ENCODE measurements at places on chromosomes 2 and 18.
A peak's percentile ranks its signal among the peaks of the same experiment; 100 is the strongest.

DNA sequence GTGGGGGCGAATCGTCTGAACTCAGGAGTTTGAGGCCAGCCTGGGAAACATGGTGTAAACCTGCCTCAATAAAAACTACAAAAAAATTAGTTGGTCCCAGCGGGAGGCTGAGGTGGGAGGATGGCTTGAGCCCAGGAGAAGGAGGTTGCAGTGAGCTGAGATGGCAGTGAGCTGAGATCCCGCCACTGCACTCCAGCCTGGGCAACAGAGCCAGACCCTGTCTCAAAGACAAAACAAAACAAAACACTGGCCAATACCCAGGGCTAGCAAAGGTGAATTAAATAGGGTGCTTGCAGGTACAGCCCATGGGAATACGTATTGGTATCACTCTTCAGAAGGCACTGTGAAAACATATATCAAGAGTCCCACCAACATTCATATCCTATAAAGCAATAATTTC lies 7.0 kb downstream of the ITSN2 start:
- DNase-seq = no peak

DNA sequence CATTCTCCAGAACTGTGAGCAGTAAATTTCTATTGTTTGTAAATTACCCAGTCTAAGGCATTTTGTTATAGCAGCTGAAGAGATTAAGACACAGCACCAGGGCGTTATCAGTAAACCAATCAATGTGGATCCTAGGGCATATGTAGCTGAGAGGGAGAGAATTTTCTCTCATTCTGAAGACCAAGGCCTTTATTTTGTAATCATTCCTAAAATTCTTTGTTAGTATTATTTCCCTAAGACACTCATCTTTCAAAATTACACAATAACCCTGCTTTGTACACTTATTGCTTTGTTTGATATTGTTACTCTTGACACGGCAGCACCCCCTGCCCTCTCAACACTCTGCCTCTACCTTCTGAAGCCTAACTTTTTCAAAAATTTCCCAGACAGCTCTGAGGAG lies 419.1 kb downstream of the SLC4A3 start:
- no peak for DNase-seq

DNA sequence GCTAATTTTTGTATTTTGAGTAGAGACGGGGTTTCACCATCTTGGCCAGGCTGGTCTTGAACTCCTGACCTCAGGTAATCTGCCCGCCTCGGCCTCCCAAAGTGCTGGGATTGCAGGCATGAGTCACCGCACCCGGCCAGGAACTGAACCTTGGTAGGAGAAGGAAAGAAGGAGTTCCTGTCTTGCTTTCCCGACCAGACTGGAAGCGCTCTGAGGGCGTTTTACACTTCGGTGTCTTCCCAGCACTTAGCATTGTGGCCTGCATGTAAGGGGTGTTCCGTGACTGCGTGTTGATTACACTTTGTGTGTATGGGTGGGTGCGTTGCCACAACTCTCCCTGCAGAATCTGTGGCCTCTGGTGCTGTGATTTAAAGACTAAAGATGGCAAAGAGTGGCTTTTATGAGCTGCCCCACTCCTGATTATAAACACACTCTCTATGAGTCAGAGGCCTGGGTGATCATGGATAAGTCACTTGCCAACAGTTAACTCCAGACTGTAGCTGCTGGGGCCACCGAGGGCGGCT lies 46.0 kb downstream of the ODC1 start:
- no peak for DNase-seq

DNA sequence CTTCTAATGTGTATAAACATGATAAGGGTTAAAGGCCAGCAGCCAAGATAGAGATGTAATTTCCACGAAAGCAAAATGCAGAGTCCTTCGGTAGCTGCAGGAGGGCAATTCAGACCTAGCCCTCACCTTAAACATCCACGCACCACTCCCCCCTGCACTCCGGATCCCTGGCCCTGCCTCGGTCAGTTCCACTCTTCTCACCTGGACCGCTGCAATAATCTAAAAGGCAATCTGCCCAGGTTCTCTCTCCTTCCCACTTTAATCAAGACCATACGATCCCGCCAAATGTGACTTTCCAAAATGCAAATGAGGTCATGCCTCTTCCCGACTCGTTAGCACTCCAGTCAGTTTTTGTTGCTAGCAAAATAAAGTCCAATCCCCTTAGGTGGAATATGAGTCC lies 485.2 kb downstream of the EIPR1 start:
- no peak for DNase-seq

DNA sequence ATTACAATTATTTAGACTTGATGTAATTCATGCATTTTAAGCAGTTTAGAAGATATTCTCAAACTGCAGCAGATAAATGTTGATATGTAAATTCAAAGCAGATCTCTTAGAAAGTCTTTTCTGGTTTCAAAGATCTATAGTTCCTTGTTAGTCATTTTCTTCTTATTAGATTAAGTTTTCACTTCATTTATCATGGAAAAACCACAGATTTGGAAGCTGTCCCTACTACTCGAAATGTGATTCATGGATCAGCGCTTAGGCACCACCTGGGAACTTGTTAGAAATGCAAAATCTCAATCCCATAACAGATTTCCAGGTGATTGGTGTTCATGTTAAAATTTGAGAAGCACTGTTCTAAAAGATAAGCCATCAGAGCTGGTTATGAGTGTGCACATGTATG lies 92.8 kb upstream of the CDH2 start:
- DNase-seq = no peak

DNA sequence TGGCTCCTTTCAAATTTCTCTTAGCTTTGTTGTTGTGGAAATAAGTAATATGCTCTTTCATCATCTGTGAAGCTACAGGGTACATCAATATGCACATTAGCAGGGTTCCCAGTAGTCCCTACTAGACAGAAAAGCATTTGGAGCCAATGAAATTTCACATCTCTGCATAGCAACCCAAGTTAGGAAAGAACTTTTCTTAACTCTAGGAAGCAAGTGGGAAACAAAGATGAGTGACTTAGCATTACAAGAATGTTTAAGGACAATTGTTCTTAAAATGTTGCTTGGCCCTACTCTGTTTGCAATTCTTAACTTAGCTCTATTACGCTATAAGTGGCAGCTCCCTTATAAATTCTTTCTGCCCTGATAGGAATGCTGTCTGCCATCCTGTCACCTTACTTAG lies 39.6 kb downstream of the ZEB2 start:
- DNase-seq = no peak

GRCh38 chr18:22951823-22952222 lies 18.7 kb downstream of the RBBP8 start:
- DNase-seq = no peak

- no peak for DNase-seq
Measured at GRCh38 chr18:10329101-10329500, 125.3 kb upstream of the APCDD1 start.

- no peak for DNase-seq
Measured at GRCh38 chr2:29528891-29529520, 392.4 kb downstream of the ALK start.

DNA sequence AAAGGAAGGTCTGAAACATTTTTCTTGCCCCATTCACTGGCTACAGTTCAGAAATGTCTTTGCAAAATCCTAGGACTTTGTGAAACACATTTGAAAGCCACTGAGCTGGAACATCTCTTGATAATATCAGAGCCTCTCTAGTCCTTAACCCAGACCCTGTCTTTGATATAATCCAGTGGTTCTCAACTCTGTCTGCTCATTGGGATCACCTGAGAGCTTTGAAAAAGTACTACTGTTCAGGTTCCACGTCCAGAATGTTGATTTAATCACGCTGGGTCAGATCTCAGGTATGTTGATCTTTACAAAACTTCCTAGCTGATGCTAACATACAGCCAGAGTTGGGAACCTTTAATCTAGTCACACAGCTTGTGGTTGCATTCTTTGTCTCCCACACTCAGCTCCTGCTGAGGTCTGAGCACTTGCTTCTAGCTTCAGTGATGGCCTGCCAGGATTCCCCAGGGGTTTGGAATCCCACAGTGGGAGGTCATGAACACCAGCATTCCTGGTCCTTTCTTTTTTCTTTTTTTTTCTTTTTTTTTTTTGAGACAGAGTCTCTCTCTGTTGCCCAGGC lies 262.7 kb downstream of the SETBP1 start:
- DNase-seq = no peak

GRCh38 chr2:10500601-10501361 lies 52.7 kb upstream of the ODC1 start:
- DNase-seq = no peak

DNA sequence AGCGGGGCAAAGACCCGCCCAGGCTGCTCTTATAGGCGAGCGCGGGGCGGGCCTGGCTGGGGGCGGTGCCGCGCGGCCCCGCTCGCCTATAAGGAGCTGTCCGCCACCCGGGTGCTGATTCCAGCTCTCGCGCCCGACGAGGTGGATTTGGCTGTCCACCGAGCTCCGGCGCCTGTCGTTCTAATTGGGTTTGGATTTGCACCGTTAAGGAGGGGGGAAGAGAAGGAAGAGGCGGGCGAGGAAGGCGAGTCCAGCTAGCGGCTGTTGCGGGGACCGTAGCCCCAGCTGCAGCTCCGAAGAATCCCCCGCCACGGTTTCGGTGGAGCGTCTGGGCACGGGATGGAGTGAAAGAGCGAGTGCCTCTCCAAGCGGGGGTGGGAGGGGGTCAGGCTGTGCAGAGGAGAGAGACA lies at the start of gene CNTNAP5:
Gene CNTNAP5, plus strand, starts transcription at position 117 of the 410 bp plus-strand sequence. CDS start 364 bp downstream, outside the sequence.
- peak; percentile 37 for DNase-seq

GRCh38 chr2:105746177-105747080 lies 1.7 kb downstream of the NCK2 start:
- DNase-seq = no peak

- no peak for DNase-seq
Measured at GRCh38 chr2:220789961-220790360, 782.1 kb downstream of the EPHA4 start.

- DNase-seq = no peak
Measured at GRCh38 chr18:68925268-68925667, 127.4 kb downstream of the CCDC102B start.

DNA sequence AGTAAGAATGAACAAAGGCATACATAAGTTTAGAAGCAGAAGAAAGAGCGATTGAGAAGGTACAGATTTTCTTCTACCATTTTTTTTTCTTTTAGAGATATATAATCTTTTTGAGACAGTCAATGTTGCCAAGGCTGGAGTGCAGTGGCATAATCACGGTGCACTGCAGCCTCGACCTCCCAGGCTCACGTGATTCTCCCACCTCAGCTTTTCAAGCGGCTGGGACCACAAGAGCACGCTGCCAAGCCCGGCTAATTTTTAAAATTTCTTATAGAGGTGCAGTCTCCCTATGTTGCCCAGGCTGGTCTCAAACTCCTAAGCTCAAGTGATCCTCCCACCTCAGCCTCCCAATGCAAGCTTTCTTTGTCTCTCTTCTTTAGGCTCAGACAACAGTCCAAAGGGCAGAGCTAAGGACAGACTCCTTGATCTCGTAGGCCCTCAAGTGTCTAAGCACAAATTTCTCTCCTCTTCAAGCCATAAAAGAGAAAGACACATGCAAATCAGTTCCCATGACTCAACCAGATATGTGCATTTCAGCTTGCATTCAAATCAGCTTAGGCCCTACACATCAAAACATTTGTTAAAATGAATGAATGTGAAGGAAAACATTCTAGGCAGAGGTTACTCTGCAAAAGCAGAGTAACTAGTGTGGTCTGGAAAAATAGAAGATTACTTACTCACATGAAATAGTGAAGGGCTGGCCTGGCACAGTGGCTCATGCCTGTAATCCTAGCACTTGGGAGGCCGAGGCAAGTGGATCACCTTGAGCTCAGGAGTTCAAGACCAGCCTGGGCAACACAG lies 18.0 kb downstream of the ITSN2 start:
- DNase-seq = no peak

DNA sequence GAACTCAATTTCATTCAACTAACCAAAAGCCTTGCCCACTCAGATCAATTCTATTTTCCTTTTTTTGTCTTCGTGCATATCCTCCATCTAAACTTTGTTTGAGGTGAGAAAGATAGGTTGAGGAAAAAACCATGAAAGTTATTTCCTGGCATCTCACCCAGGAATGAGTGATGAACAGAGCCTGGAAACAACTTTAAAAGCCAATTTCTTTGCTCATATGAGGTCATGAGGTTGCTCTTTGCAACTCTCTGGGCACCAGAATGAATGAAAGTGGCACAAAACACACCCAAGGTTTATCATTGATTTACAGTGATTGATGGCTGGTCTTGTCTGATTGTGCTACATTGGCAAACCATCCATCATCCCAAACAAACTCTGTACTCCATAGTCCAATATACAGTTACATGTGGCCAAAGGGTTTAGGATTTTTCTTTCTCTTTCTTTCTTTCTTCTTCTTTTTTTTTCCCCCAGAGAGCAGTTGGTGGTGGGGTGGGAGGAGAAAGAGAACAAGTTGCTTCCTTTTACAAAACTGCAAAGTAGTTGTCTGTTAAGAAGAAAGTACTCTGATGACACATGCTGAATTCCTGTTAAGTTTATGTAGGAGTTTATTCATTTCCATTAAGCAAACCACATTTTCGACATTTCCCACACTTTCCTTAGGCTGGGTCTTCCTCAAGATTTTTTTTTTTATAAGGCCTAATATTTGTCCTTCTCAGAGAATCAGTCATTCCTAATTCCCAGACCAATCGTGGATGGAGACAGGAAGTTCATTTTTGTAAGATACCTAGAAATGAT lies 575.9 kb upstream of the ZEB2 start:
- DNase-seq = no peak

- no peak for DNase-seq
Measured at GRCh38 chr18:5895876-5896740, 786 bp upstream of the TMEM200C start.

- no peak for DNase-seq
Measured at GRCh38 chr2:120905298-120905697, 169.6 kb downstream of the GLI2 start.

GRCh38 chr2:103007086-103007485 lies 245.3 kb downstream of the TMEM182 start:
- DNase-seq = no peak

DNA sequence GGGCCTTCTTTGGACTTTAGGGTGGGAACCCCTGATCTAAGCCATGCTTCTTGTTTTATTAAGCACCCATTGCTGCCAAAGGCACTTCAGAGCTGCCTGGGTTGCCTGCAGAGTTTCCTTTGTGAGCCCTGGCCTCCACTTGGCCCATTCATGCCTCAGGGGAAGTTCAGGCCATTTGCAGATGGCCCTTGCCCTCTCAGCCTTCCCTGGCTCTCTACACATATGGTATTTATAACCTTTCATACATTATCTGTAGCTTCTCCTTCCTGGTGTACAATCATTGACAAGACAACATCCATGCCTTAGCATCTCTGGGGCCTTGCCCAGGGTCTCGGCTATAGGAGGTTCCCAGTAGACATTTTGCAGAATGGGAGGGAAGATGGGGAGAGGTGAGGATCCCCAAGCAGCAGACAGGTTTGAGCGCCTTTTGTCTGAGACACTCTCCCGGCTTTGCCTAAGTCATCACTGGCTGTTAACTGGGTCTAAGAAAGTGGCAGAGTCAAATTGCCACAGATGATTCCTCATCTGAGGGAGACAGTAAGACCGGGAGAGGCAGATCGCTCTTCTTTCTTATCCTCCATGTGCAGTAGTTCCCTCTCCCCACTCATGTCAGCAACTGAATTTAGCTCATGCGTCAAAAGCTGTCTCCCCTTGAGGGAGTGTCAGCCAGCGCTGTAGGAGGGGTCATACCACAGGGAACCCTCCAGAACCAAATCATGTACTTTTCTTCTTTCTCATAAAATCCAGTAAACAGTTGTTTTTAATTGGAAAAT lies 2.7 kb downstream of the EHD3 start:
- DNase-seq = no peak
